Hematopoietic multipotent progenitor cell treated with erythropoietin and hydrocortisone succinate and interleukin-3 and kit ligand, for 17 days (in vitro differentiated cells): ENCODE measurements at places on chromosomes 7 and 10.

- peak; percentile 25 for DNase-seq
Observed at GRCh38 chr7:128010391-128011127, 20.7 kb downstream of the LRRC4 start.

- no peak for DNase-seq
Observed at GRCh38 chr10:67725567-67725966, 29.6 kb upstream of the CTNNA3 start.

DNA sequence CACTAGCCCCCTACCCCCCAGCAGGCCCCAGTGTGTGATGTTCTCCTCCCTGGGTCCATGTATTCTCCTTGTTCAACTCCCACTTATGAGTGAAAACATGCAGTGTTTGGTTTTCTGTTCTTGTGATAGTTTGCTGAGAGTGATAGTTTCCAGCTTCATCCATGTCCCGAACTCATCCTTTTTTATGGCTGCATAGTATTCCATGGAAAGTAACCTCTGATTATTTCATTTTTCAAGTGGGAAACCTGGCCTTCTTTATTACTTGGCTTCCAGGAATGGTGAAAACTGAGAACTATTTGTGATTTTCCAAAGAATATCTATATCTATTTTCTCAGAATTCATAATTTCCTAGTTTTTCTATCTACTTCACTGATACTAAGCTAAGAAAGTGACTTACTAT lies 235.0 kb downstream of the MTERF1 start:
- DNase-seq, result no peak

DNA sequence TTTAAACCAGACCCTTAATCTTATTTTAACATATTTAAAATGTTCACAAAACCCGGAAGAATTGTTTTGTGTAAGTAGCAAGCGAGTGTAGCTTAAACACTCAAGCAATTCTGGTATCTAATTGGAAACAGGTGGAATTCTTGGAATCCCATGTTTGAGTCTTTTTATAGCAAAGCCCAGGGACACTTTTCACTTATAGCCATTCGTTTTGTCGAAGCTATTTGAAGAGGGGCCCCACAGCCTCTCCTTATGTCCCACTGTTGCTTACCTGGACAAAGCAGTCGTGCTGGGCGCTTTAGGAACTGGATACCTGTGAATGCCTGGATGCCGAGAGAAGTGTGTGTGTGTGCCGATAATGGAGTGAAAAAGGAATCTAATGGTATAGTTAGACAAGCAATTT lies 3.3 kb downstream of the CUX1 start:
- no peak for DNase-seq

DNA sequence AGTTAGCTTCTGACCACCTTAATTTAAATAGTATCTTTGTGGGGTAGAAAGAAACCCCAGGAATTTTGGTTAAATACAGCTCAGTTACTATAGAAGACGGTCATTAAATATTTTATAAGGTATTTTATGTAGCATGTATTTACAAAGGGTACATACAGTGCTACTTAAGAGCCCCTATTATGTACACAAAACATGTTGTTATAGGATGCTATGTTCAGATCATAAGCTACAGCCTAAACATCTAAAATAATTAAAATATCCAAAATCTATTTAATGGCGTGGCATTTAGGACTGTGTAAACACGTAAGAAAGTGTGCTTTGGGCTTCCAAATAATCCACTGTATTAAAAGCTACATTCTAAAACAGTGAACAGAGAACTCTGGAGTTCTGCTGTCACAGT lies 39.4 kb upstream of the DLX5 start:
- no peak for DNase-seq

DNA sequence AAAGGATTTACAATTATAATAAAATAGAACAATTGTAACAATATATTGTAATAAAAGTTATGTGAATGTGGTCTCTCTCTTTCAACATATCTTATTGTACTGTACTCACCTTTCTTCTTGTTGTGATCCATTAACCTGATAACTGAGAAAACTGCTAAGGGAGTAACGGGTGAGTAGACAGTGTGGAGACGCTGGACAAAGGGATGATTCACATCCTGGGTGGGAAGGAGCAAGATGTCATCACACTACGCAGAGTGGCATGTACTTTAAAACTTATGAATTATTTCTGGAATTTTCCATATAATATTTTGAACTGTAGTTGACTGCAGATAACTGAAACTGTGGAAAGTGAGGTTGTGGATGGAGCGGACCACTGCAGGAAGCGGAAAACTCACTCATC lies 91.2 kb upstream of the PLPP4 start:
- no peak for DNase-seq

DNA sequence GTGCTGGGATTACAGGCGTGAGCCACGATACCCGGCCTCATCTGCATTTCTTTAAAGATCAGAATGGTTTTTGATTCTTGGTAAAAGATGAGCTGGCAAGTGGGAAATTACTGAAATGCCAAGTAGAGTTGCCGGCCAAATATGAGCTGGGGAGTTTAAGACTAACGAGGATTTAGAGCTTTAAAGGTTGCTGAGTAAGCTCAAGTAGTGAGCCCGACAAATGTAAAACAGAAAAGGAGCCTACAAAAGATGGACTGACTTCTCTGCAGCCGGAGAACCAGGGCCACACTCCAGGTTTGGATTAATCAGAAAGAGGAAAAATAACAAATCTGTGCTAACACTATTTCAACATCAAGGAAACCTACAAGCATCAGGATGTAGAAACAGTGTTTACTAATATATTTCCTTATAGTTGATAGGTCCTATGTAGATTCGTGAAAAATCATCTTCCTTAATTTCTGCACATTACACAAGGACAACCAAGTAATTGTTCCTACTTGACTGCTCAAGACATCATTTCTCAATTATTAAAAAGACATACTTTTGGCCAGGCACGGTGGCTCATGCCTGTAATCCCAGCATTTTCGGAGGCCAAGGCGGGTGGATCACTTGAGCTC lies 49.6 kb downstream of the MPP7 start:
- DNase-seq, result no peak

GRCh38 chr7:38280707-38281106 lies 7.3 kb upstream of the TARP start:
- DNase-seq, result no peak

DNA sequence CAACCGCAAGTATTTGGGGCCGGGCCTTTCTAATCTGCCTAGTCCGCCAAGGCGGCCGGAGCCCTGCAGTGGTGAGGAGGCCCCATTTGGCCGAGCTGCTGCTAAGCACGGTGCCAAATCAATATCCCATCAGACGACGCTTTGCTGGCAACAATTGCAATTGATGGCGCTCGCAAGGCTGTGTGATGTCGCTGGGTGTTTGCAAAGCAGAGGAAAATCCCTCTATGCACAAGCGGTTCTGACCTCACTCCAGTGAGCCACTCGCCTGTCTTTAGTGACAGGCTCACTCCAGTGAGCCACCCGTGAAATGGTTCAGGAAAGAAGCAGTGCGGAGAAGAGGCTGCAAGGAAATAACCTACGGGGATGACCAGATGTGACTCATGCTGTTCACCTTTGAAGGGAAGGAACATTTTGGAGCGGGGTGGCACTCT lies 18.3 kb upstream of the PDE1C start:
- DNase-seq, result no peak
